ENCODE measurements at places on chromosomes 11 and 22. TPM values are rescaled to one million over a fixed set of nuclear protein-coding genes. Genes with fewer than 3 reads are reported as not detected.
A peak's percentile ranks its signal among the peaks of the same experiment; 100 is the strongest.

GRCh38 chr11:1896923-1897322 lies 5.2 kb upstream of the PRR33 start:
- H3K27ac ChIP-seq, result no peak overlapping the region
- no peaks in the 10 kb centered on the region for H3K27me3 ChIP-seq
- DNase-seq, result no peak
- no peaks in the 10 kb centered on the region for H3K36me3 ChIP-seq

DNA sequence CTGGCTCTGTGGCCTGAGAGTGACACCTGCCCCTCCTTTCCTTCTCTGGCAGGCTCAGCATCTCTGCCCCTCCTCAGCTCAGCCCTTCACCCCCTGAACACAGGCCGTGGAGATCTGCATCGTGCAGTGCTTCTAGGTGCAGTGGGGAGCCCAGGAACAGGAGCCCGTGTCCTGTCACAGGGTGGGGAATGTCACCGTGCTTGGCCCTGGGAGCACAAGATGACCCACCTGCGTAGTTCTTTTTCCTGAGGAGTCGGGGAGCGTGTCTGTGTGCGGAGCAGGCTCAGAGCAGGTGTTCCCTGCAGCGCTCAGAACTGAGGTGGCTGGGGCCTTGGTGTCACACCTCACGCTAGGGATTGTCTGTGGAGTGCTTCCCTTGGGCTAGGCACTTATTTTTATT lies 10.6 kb downstream of the TBC1D22A start:
- H3K4me1 ChIP-seq, result peaks cover 5% of the 10 kb centered on the region
- no peaks in the 10 kb centered on the region for H3K27me3 ChIP-seq
- H3K36me3 ChIP-seq, result no peaks in the 10 kb centered on the region
- H3K4me3 ChIP-seq, result no peak overlapping the region
- H3K27ac ChIP-seq, result no peak overlapping the region
- no peak for DNase-seq

DNA sequence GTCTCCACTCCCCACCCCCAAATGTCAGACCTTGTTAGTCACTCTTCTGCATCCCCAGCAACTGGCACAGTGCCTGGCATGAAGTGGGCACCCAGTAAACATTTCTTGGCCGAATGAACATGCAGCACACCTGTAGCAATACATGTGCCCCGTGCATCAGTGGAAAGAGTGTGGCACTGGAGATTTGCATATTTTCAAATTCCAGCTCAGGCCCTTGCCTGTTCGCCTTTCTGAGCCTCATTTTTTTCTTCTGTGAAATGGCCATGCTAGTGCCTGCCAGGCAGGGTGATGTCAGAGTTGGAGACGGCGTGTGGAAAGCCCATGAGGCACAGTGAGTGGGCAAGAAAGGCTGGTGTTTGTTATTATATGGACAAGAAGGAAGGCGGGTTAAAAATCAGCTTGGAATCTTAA lies 38.7 kb downstream of the CD82 start:
- no peak for DNase-seq
- no peak overlapping the region for H3K27ac ChIP-seq
- no peak overlapping the region for H3K4me3 ChIP-seq
- no peaks in the 10 kb centered on the region for H3K27me3 ChIP-seq
- H3K4me1 ChIP-seq, result peaks cover 21% of the 10 kb centered on the region
- no peaks in the 10 kb centered on the region for H3K36me3 ChIP-seq

DNA sequence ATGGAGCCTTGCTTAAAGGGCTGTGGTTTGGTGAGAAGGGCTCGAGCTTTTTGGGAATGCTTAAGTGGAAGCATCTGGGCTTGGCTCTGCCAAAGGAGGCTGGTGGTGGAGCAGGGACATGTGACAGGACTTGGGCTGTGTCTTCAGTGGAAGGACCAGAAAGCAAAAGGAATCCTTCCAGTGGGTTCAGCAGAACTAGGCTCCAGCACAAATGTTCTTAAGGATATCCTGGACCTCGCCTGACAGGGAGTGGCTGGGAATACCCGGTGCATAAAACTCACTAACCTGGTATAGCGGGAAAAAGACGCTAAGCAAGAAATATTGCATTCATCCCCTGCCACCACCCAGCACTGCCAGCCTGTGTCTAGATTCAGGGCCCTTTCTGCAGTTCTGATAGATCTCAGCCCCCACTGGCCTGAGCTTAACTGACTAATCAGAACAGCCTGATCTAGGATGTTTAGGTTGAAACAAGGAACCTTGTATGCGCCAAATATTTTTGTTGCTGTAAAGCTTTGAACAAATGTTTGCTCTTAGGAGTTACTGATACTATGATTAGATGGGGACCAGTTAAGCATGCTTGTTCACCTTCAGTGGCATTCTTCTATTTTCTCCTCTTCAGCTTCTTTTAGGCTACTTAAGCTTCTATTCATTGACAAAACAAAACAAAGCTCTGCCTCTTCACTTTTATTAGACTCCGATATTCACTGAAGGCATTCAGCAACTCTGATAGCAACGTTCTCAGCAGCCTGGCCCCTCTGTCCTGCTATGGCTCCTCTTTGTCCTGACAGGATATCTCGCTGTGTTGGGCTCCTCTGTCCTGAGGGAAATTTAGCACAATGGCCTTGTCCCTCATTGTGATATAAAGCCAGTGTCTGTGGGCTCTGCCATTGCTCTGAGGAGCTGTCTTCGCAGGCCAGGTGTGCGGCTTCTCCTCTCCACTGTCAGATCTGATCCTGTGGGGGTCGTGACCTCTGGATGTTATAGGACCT lies 25.0 kb downstream of the PPFIBP2 start:
- H3K4me3 ChIP-seq, result no peak overlapping the region
- H3K27ac ChIP-seq, result no peak overlapping the region
- no peaks in the 10 kb centered on the region for H3K4me1 ChIP-seq

DNA sequence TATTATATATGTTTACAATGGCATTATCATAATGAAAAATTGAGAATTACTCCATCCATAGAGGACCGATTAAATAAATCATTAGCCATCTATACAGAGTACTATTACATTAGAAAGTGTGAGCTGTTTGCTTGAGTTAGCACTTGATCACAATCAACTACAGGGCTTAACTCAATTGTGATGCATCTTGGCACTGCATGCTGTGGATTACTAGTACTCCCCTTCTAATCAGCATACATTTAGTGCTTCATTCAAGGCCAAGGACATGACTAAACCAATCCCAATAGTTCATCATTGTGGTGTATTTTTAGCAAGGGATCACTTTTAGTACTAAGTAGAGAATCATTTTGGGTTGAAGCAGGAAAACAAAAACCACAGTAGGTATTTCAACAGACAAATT lies 23.5 kb upstream of the ARHGAP42 start:
- no peaks in the 10 kb centered on the region for H3K4me1 ChIP-seq
- no peak overlapping the region for H3K27ac ChIP-seq
- H3K27me3 ChIP-seq, result no peaks in the 10 kb centered on the region
- no peak overlapping the region for H3K4me3 ChIP-seq
- no peaks in the 10 kb centered on the region for H3K36me3 ChIP-seq

- peaks cover 25% of the 10 kb centered on the region for H3K36me3 ChIP-seq
- H3K27ac ChIP-seq, result no peak overlapping the region
- H3K27me3 ChIP-seq, result no peaks in the 10 kb centered on the region
- DNase-seq, result no peak
- H3K4me3 ChIP-seq, result peak overlapping the region; percentile 60
Measured at GRCh38 chr11:12111549-12112520, 1.4 kb downstream of the MICAL2 start.

DNA sequence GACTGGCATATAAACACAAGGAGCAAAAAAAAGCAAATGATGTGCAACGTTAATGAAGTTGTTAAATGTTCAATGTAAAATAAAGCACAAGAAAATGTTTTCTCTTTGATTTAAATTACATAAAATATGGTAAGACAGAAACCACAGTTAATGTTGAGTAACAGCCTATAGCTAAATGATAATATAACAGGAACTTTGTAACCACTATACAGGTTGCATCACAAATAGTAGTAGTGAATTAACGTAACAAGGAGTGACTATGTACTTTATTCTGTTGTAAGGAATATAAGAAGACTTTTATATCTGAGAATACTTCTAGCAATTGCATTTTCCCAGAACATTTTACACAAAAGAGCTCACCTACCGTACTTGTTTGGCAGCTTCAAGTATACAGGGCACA lies 16.9 kb downstream of the SAAL1 start:
- peaks cover 84% of the 10 kb centered on the region for H3K36me3 ChIP-seq
- H3K4me1 ChIP-seq, result 0 out of 2 replicates have a peak, but pooled peaks cover 4% of the 10 kb centered on the region
- H3K4me3 ChIP-seq, result no peak overlapping the region
- H3K27ac ChIP-seq, result no peak overlapping the region

GRCh38 chr22:21947040-21948014 lies 5.3 kb downstream of the PPM1F start:
- peaks cover 42% of the 10 kb centered on the region for H3K36me3 ChIP-seq
- no peak overlapping the region for H3K4me3 ChIP-seq
- peaks cover 18% of the 10 kb centered on the region for H3K4me1 ChIP-seq

DNA sequence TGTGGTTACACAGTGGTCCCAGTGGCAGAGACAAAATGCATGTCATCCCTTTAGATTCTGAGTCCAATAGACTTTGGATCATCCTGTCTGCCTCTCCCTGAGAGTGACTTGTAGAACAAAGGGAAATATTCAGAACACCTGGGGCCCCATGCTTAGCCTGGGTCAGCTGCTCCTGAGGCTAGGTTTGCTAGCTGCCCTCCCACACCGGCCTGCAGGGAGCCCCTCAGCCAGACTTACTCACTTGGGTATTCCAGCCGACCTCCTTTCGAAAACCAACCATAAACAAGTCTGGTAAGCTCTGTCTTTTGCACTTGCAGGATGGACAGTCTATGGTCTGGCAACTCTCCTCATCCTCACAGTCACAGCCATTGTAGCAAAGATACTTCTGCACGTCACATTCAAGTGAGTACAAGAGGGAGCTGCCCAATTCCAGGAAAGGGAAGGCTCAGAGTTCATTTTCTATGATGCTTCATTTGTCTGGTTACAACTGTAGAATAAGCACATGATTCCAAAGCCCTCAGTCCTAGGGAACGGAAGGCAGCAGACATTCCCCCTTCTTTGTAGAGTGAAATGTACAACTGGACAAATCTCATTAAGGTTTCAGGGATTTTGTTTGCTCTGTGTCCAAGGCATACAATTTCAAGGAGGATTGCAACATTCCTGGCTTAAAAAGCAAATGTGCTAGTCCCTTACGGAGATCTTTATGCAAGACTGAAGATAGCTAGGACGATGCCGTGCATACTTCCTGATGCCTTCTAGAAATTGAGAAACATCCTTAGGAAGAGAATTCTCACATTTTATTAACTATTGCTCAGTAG lies 65.5 kb upstream of the EMID1 start:
- H3K27ac ChIP-seq, result no peak overlapping the region
- H3K4me1 ChIP-seq, result no peaks in the 10 kb centered on the region
- no peak overlapping the region for H3K4me3 ChIP-seq
- peak; percentile 23 for DNase-seq
- no peaks in the 10 kb centered on the region for H3K27me3 ChIP-seq

GRCh38 chr11:1077417-1078119 lies 2.9 kb downstream of the MUC2 start:
- H3K27me3 ChIP-seq, result no peaks in the 10 kb centered on the region
- H3K4me3 ChIP-seq, result no peak overlapping the region
- DNase-seq, result no peak
- H3K36me3 ChIP-seq, result no peaks in the 10 kb centered on the region

DNA sequence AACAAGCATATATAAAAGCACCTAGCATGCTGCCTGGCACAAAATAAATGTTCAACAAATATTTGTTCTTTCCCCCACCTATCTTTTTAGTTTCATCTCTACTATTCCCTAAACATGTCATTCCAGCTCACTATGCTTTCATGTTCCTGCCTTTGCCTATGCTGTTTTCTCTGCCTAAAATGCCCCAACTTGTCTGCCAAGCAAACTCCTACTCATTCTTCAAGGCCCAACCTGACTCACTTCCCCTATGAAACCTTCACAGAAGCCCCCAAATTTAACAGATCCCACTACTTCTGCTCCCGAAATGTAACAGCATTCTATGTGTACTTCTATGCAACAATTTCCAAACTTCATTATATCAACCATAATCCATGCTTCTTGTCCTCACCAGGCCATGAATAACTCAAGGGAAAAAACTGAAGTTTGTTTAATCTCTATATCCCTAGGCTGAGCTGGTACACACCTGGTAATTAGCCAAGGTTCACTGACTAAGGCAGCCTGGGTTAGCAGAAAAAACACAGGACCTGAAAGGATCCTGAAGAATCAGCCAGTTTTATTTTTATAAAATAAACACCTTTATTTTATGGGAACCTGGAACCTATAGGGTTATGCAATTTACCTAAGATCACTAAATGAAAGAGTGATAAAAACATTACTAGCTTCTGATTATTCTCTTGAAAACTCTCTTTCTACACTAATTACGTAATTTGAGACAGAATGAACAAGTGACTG lies 72.2 kb downstream of the PAK1 start:
- no peak overlapping the region for H3K27ac ChIP-seq
- no peaks in the 10 kb centered on the region for H3K27me3 ChIP-seq
- H3K4me3 ChIP-seq, result no peak overlapping the region
- no peak for DNase-seq

DNA sequence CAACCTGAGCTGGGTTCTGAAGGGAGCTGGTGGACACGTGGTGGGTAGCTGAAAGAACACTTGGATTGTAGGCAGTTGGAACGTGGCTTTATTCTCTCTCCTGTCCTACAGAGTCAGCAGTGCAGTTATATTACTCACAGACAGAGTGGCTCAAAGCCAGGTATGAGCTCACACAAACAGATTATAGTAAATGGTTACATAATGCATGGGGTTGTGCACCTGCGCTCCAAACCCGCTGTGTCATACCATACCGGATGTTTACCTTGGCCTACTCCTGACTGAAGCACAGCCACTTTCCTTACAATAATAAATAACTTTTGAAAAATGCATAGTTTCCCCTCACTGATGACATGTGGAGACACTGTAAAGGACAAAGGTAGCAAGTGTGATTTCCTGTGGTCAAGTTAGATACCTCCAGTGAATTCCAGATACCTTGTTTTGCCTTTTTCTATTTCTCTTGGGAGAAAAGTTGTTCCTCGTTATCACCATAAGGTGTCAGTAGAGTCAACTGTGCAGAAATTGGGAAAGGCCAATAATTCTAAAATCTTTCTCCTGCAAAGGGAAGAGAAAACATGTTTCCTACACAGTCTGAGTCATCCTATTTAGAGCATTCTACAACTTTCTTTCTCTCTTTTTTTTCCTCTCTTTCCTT lies 13.5 kb downstream of the MS4A6A start:
- no peaks in the 10 kb centered on the region for H3K36me3 ChIP-seq
- H3K27ac ChIP-seq, result no peak overlapping the region
- no peaks in the 10 kb centered on the region for H3K4me1 ChIP-seq
- peaks cover 9% of the 10 kb centered on the region for H3K27me3 ChIP-seq
- no peak for DNase-seq

Gene OR5P2
- total RNA-seq, result 0.16 TPM

Gene USP28
- total RNA-seq, result 10.7 TPM

Gene SPI1
- total RNA-seq, result not detected

Gene BCO2
- total RNA-seq, result 0.42 TPM

Gene RIMBP3B
- total RNA-seq, result 0.89 TPM

Gene RAG1
- 0.45 TPM for total RNA-seq

Gene TNNT3
- 8.0 TPM for total RNA-seq

Gene OR10A5
- total RNA-seq, result not detected

Gene SPDYC
- total RNA-seq, result not detected

Gene HEPN1
- total RNA-seq, result not detected

Gene TRIM51
- total RNA-seq, result not detected

Gene ARFGAP3
- total RNA-seq, result 71.3 TPM

Gene CHRM1
- total RNA-seq, result not detected
